ENCODE measurements at places on chromosomes 12 and 14. TPM values are rescaled to one million over a fixed set of nuclear protein-coding genes. Genes with fewer than 3 reads are reported as not detected.

Gene NFATC4
- not detected for total RNA-seq

Gene TMEM117
- 1.7 TPM for total RNA-seq

GRCh38 chr12:237026-237815, 23.3 kb upstream of the SLC6A12 start:
- no peak overlapping the region for H3K4me3 ChIP-seq
- H3K27ac ChIP-seq, result no peak overlapping the region
- no peaks in the 10 kb centered on the region for H3K4me1 ChIP-seq
- DNase-seq, result no peak

Gene IFNG
- total RNA-seq, result 22.0 TPM

DNA sequence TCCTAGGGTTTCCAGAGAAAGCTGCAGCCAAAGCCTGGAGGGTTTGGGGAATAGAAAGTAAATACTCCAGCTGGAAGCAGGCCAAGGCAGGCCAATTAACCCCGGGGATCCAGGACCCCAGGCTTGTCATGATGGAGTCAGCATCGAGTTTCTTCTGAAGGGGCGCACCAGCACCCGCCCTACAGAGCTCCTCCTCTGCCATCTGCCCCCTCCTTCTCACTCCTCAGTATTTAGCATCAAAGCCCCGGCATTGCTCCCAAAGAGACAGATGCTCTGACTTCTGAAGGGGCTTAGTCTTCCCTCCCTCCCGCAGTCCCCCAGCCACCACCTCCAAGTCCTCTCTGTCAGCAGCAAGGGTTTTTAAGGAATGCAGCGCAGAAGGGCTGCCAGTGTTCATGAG, 285.1 kb upstream of the NOS1 start:
- no peaks in the 10 kb centered on the region for H3K36me3 ChIP-seq
- no peaks in the 10 kb centered on the region for H3K27me3 ChIP-seq
- H3K4me3 ChIP-seq, result no peak overlapping the region
- no peak overlapping the region for H3K27ac ChIP-seq

GRCh38 chr12:128121424-128121823, 145.5 kb upstream of the TMEM132C start:
- H3K36me3 ChIP-seq, result no peaks in the 10 kb centered on the region
- DNase-seq, result no peak
- H3K27me3 ChIP-seq, result no peaks in the 10 kb centered on the region
- no peak overlapping the region for H3K27ac ChIP-seq

DNA sequence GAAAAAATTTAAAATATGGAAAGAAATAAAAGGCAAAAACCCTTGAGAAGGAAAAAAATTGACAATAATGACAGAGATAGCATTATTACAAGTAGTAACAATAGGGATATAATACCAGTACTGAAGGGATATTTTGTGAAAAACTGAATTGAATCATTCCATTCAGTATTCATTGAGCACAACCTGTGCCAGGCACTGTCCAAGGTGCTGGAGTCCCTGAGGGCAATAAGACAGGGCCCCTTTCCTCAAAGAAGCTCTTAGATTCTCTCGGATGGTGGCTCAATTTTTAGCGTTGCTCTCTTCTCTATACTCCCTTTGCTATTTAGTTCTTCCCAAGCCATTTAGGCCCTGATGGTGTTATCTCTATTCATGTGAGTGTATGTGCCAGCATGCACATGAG, 34.3 kb upstream of the GAS2L3 start:
- peaks cover 5% of the 10 kb centered on the region for H3K27me3 ChIP-seq
- peak; percentile 21 for DNase-seq
- H3K27ac ChIP-seq, result no peak overlapping the region
- H3K4me1 ChIP-seq, result no peaks in the 10 kb centered on the region
- no peak overlapping the region for H3K4me3 ChIP-seq

Gene BEST3
- total RNA-seq, result not detected
